Placental epithelial cell (primary cell): ENCODE measurements at places on chromosomes 5 and 9. TPM values are rescaled to one million over a fixed set of nuclear protein-coding genes. Genes with fewer than 3 reads are reported as not detected.

IFNA21 gene
- not detected in 2 replicates for total RNA-seq

TMEM245 gene
- 74.6 and 81.7 TPM in 2 replicates for total RNA-seq

GLIPR2 gene
- total RNA-seq: 36.3 and 83.6 TPM in 2 replicates

ISL1 gene
- 0.79 TPM in 1 of 2 replicates, not detected in the other for total RNA-seq

PHF24 gene
- 0.39 and 0.65 TPM in 2 replicates for total RNA-seq

IGFBPL1 gene
- total RNA-seq: 13.3 and 48.3 TPM in 2 replicates

EDIL3 gene
- 1.6 and 3.4 TPM in 2 replicates for total RNA-seq

CEL gene
- 0.54 and 0.79 TPM in 2 replicates for total RNA-seq

PCDHA1 gene
- total RNA-seq: not detected in 2 replicates

SLCO6A1 gene
- not detected in 2 replicates for total RNA-seq

CLIC3 gene
- 328 and 397 TPM in 2 replicates for total RNA-seq

GKAP1 gene
- total RNA-seq: 0.39 TPM in 1 of 2 replicates, not detected in the other

TAF11L5 gene
- 0.39 TPM in 1 of 2 replicates, not detected in the other for total RNA-seq

PPP3R2 gene
- not detected in 2 replicates for total RNA-seq

BRD3OS gene
- total RNA-seq: 17.7 and 26.1 TPM in 2 replicates

PKD2L2 gene
- total RNA-seq: 0.11 TPM in 1 of 2 replicates, not detected in the other

DIAPH1 gene
- total RNA-seq: 34.2 and 47.4 TPM in 2 replicates

SPATA31E1 gene
- not detected in 2 replicates for total RNA-seq

FAM221B gene
- not detected in 2 replicates for total RNA-seq

ROPN1L gene
- 1.6 and 3.9 TPM in 2 replicates for total RNA-seq

GMCL2 gene
- not detected in 2 replicates for total RNA-seq

CD14 gene
- total RNA-seq: 0.33 TPM in 1 of 2 replicates, not detected in the other

AGXT2 gene
- total RNA-seq: not detected in 2 replicates

C1QTNF2 gene
- 0.11 and 0.39 TPM in 2 replicates for total RNA-seq
